ENCODE measurements at places on chromosomes 5 and 9.
A peak's percentile ranks its signal among the peaks of the same experiment; 100 is the strongest.

- DNase-seq = no peak
Observed at GRCh38 chr9:571066-571465, 270.4 kb upstream of the DMRT1 start.

GRCh38 chr5:107341376-107342084 lies 329.2 kb downstream of the EFNA5 start:
- DNase-seq = no peak

DNA sequence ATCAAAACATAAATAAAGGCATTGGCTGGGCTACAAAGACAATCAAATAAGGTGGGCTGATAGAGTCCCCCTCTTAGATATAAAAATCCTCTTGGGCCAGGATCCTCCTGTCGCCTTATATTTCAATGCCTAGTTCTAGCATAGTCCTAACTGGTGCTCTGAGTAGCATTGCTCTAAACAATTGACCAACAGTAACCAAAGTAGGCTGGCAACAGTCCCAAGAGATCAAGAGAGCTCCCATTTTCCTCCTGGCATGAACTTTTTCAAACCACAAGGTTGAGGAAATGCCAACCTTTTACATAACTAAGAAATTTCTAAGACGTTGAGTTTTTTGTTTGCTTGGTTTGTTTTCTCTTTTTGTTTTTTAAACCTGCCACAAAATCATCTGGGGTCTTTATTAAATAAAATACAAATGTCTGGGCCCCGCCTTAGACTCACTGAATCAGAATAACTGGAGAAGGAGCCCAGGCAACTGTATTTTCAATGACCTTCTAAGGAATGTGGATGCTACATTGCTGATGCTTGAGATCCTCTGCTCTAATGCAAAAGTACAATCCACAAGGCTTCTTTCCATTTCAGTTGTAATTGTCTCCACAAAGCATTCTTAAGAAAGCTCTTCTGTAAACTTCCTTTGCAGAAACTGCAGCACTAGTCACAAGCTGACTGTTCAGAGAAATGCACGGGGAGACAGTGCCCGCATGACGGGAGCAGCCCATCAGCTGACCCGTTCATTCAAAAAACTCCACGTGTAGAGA lies 2.9 kb downstream of the SLC45A2 start:
- DNase-seq = no peak

DNA sequence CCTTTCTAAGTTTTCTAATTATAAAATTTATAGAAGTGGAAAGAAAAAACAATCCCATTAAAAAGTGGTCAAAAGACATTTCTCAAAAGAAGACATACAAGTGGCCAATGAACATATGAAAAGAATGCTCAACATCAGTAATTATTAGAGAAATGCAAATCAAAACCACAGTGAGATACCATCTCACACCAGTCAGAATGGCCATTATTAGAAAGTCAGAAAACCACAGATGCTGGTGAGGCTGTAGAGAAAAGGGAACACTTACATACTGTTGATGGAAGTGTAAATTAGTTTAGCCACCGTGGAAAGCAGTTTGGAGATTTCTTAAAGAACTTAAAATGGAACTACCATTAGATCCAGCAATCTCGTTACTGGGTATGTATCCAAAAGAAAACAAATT lies 23.7 kb upstream of the PLPP1 start:
- no peak for DNase-seq

DNA sequence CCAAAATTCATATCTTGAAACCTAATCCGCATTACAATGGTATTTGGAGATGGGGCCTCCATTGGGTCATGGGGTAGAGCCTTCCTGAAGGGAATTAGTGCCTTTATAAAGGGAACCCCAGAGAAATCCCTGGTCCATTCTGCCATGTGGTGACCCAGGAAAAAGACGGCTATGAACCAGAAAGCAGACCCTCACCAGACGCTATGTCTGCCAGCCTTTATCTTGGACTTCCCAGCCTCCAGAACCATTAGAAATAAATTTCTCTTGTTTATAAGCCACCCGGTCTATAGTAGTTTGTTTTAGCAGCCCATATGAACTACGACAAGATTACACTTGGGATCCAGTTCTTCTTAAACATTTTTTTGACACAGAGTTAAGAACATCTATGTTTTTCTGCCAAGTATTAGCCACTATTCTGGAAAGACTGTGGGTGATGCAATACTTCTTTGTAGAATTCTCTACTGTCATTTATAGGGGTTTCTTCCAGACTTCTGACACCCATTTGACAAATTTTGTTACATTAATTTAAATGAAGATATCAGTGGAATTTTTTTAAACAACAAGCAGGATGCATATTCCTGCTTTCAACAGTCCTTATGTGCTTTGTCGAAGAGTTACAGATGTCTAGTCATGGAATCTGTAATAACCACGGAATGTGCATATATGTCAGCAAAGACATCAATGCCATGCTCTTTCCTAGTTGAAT lies 572.4 kb downstream of the NR2F1-AS1 start:
- DNase-seq = no peak

- no peak for DNase-seq
Observed at GRCh38 chr5:32584646-32585045, 711 bp upstream of the SUB1 start.

DNA sequence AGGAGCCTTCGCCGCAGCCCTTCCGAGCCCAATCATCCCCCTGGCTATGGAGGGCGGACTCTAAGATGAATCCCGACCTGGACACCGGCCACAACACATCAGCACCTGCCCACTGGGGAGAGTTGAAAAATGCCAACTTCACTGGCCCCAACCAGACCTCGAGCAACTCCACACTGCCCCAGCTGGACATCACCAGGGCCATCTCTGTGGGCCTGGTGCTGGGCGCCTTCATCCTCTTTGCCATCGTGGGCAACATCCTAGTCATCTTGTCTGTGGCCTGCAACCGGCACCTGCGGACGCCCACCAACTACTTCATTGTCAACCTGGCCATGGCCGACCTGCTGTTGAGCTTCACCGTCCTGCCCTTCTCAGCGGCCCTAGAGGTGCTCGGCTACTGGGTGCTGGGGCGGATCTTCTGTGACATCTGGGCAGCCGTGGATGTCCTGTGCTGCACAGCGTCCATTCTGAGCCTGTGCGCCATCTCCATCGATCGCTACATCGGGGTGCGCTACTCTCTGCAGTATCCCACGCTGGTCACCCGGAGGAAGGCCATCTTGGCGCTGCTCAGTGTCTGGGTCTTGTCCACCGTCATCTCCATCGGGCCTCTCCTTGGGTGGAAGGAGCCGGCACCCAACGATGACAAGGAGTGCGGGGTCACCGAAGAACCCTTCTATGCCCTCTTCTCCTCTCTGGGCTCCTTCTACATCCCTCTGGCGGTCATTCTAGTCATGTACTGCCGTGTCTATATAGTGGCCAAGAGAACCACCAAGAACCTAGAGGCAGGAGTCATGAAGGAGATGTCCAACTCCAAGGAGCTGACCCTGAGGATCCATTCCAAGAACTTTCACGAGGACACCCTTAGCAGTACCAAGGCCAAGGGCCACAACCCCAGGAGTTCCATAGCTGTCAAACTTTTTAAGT lies 819 bp downstream of the ADRA1B start:
- DNase-seq = no peak

DNA sequence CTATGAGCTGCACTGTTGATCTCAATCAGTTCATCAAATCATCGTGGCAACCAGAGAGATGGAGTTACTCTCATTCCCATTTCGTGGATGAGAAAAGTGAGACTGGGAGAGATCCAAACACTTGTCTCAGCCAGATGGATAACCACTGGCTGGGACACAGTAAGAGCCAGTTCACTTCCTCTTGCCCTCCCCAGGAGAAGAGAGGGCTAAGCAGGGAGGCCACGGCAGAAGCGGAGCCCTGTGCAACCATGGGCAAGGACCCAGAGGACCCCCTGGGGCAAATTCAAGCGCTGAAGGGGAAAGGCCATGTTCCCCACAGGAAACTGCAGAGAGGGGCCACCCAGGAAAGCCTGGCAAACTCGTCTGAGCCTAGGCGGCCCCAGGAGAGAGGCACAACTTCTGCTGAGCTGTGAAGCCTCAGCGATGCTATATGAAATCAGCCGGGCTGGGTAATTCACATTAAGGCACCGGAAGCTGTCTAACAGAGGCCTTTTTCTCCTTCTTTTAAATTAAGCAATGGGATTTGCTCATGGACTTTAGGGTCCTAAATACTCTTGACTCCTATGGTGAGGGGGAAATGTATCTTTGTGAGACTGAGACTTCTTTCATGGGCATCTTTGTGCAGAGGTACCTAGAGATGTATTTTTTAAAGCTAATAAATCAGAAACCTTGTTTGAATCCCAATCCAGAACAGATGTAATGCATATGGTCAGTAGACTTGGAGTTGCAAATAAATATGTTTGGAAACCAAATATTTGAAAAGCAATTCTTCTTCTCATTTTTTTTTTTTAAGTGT lies 137.1 kb upstream of the SMIM23 start:
- DNase-seq = no peak

DNA sequence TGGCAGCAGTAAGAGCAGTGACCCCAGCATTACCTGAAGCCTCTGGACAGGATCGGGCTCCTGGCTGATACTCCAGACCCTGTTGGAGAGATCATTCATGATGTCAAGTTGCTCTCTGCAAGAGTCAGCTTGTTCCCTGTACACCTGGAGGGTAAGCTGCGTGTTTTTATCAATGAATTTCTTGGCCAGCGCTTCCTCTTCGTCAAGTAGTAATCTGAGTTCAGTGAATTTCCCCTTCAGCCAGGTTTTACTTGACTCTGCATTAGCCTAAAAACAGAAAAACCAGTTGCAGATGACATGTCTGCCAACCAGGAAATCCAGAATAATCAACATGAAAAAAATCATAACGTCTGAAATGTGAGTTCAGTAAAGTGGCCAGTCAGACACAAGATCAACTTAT lies 19.1 kb downstream of the TRIM14 start:
- peak; percentile 34 for DNase-seq

DNA sequence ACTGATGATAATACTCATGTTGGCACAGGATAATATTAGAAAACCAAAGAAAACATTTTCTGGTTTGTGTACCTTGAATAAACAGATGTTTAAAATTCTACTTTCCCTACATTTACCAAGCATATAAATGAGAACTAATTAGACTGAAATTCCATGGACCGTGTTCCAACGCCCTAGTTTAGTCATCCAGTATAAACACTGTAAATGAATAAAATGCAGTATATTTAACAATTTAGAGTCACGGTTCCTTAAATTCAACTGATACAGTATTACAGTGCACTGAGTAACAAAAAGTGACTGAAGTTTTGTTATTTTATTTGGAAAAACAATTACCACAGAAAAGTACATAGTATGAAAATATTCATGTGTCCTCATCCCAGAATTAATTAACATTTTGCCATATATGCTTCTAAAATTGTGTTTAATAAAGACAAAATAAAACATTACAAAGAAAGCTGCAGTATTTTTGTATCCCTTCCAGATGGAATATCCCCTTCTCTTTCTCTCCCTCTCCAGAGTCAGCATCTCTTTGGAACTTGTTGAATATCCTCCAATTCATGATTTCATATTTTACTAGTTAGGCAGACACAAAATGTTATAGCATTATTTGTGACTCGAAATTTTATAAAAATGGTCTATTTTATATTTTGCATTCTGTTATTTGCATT lies 112.5 kb downstream of the HMHB1 start:
- no peak for DNase-seq

- no peak for DNase-seq
Observed at GRCh38 chr5:83913593-83913992, 192.9 kb upstream of the HAPLN1 start.

DNA sequence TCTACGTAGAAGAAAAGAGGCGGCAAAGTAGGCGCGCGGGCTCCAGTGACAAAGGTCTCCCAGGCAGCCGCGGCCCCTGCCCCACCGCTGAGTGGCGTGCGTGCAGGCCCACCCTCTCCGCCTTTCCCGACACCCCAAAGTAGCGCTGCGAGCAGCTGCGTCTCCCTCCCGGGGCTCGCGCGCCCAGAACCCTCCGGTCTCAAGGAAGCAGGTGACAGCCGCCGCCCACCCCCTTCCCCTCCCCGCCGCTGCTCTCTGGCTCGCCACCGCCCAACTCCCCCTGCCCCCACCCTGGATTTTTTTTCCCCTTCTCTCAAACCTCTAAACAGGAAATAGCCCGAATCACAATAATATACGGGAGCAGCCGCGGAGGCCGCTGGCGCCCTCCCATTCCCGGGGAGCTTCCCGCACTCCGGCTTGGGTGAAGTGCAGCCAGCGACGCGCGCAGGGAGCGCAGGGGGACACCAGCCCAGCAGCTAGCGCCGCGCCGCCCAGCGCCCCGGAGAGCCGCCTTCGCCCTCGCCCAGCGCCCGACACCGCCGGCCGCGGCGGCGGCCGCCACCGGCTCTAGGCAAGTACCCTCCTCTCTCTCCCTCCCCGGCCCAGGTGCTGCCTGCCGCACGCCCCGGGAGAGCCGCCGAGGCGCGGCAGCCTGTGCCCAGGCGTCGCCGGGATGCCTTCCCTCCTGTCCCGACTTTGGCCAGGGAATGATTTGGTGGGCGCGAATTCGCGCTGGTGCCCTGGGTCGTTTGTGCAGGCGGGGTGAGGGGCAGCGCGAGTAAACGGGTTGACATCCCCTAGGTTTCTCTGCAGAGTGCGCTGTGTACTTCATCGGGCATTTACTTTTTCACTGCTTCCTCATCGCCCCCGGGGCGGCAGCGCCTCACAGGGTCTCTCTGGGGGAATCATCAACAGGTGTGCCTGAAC lies 52.7 kb upstream of the TJP2 start:
- DNase-seq = peak; percentile 72

GRCh38 chr9:24045150-24045549 lies 219.1 kb upstream of the ELAVL2 start:
- no peak for DNase-seq

DNA sequence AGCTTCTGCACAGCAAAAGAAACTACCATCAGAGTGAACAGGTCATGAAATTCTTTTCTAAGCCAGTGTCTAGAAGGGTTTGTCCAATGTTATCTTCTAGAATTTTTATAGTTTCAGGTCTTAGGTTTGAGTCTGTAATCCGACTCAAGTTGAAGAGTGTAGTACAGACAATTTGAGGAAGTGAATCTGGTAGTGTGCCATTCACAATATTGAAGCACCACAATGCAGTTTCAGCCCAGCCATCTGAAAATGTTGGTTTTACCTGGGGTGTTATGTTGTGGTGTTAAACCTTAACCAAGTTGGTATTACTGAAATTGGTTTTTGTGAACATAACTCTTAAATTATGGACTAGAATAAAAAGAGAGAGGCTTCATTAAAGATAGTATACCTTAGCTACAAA lies 77.2 kb downstream of the ADAMTS16 start:
- DNase-seq = no peak

Measured in hematopoietic multipotent progenitor cell (in vitro differentiated cells).